ENCODE measurements at places on chromosomes 13 and 19. TPM values are rescaled to one million over a fixed set of nuclear protein-coding genes. Genes with fewer than 3 reads are reported as not detected.

The PNMA8A gene
- not detected for total RNA-seq

The ERICH6B gene
- total RNA-seq = not detected

The RNF113B gene
- total RNA-seq = not detected

The PTGER1 gene
- 1.3 TPM for total RNA-seq

The GPR183 gene
- total RNA-seq = 46.2 TPM

The FPR1 gene
- total RNA-seq = not detected

The FCHO1 gene
- total RNA-seq = 76.7 TPM

The MEF2B gene
- 1.6 TPM for total RNA-seq

The CCDC124 gene
- 59.3 TPM for total RNA-seq

The GNG7 gene
- total RNA-seq = 0.40 TPM

The CAPN12 gene
- total RNA-seq = 24.9 TPM

The KLK8 gene
- total RNA-seq = not detected

GRCh38 chr19:46674416-46675178 lies 13.6 kb upstream of the DACT3 start:
- H3K27ac ChIP-seq = no peak overlapping the region
- H3K36me3 ChIP-seq = peaks cover 75% of the 10 kb centered on the region
- no peaks in the 10 kb centered on the region for H3K27me3 ChIP-seq
- no peak for DNase-seq

DNA sequence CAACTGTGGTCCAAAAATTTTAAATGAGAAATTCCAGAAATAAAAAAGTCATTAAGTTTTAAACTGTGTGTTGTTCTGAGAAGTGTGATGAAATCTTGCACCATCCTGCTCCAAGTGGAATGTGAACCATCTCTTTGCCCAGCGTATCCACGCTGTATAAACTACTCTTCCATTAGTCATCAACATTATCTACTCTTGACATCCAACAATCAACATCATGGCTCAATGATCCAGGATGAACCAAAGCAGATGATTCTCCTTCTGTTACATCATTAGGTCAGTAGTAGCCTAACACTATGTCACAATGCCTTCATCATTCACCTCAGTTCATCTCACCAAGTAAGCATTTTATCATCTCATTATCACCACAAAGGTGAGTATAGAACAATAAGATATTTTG lies 55.3 kb downstream of the SUCLA2 start:
- H3K36me3 ChIP-seq = peaks cover 45% of the 10 kb centered on the region
- no peak overlapping the region for H3K4me3 ChIP-seq
- H3K27ac ChIP-seq = no peak overlapping the region

- H3K4me3 ChIP-seq = no peak overlapping the region
- H3K4me1 ChIP-seq = no peaks in the 10 kb centered on the region
- H3K36me3 ChIP-seq = no peaks in the 10 kb centered on the region
- DNase-seq = no peak
- no peaks in the 10 kb centered on the region for H3K27me3 ChIP-seq
- no peak overlapping the region for H3K27ac ChIP-seq
Measured at GRCh38 chr19:371501-372168, 27.0 kb upstream of the MIER2 start.

- H3K36me3 ChIP-seq = peaks cover 64% of the 10 kb centered on the region
- H3K27me3 ChIP-seq = no peaks in the 10 kb centered on the region
- H3K27ac ChIP-seq = peak overlapping the region; percentile 100
- DNase-seq = peak; percentile 76
- H3K4me3 ChIP-seq = peak overlapping the region; percentile 90
Measured at GRCh38 chr19:47109541-47110375, 3.8 kb downstream of the ZC3H4 start.

- peaks cover 18% of the 10 kb centered on the region for H3K36me3 ChIP-seq
- peaks cover 32% of the 10 kb centered on the region for H3K4me1 ChIP-seq
- peak within 1 kb of the TSS; percentile 95 for H3K4me3 ChIP-seq
- H3K27me3 ChIP-seq = peaks cover 4% of the 10 kb centered on the region
- peak; percentile 96 for DNase-seq
Measured at GRCh38 chr13:49792550-49793324, at the start of gene KPNA3. Gene KPNA3, minus strand, starts transcription at chr13:49792682. Its CDS starts 176 bp downstream, at chr13:49792506.

- no peak for DNase-seq
- no peaks in the 10 kb centered on the region for H3K4me1 ChIP-seq
- no peak overlapping the region for H3K4me3 ChIP-seq
Measured at GRCh38 chr13:70668983-70669382, 560.7 kb upstream of the KLHL1 start.

- H3K4me1 ChIP-seq = no peaks in the 10 kb centered on the region
- no peak for DNase-seq
- H3K36me3 ChIP-seq = no peaks in the 10 kb centered on the region
- H3K27ac ChIP-seq = no peak overlapping the region
Measured at GRCh38 chr13:23988546-23989122, 91.3 kb upstream of the C1QTNF9B start.

DNA sequence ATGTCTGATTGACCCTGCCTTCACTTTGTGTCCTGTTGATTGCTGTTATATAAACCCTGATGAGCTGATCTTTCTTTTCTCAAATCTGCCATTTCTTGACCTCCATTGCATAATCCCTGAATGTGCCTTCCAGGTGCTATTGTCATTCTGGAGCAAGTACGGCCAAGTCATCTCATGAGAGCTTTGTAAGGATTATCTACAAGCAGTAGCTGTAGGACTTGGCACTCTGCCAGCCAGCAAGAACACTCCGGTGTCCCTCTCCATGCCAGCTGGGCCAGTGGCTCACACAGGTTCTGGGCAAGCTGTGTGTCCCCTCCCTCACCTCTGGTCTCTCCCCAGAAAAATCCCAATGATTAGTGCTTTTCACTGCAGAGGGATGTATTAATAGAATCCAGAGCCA lies 348.1 kb downstream of the FOXO1 start:
- no peak overlapping the region for H3K27ac ChIP-seq
- DNase-seq = no peak
- H3K36me3 ChIP-seq = no peaks in the 10 kb centered on the region
- no peaks in the 10 kb centered on the region for H3K27me3 ChIP-seq
- peaks cover 60% of the 10 kb centered on the region for H3K4me1 ChIP-seq

GRCh38 chr19:46731007-46731501 lies 14.1 kb upstream of the PRKD2 start:
- no peak for DNase-seq
- peaks cover 31% of the 10 kb centered on the region for H3K4me1 ChIP-seq
- no peak overlapping the region for H3K27ac ChIP-seq
- H3K4me3 ChIP-seq = no peak overlapping the region

DNA sequence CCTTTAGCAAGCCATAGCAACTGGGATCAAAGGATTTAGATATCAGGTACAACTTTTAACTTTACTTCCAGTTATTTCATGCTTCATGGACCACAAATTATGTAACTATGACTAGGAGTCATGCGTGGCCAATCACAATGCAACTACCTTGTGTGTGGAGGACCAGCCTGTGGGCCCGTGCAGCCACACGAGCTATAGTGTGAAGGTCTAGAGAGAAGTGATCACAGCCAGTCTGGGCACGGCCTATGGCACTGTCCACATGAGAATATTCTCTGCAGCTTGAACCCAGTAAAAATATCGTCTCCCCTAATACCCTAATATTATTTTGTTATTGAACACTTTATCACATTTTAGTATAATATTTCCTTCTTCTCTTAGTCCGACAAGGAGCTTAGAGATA lies 464.9 kb upstream of the MIR17HG start:
- H3K27ac ChIP-seq = no peak overlapping the region
- no peaks in the 10 kb centered on the region for H3K36me3 ChIP-seq
- no peak overlapping the region for H3K4me3 ChIP-seq
- H3K4me1 ChIP-seq = no peaks in the 10 kb centered on the region
- no peak for DNase-seq
- H3K27me3 ChIP-seq = no peaks in the 10 kb centered on the region

GRCh38 chr19:51460164-51460992 lies 2.1 kb upstream of the SIGLEC8 start:
- H3K27ac ChIP-seq = no peak overlapping the region
- peak; percentile 12 for DNase-seq
- H3K4me1 ChIP-seq = peaks cover 15% of the 10 kb centered on the region

- H3K36me3 ChIP-seq = no peaks in the 10 kb centered on the region
- H3K27ac ChIP-seq = no peak overlapping the region
- peaks cover 17% of the 10 kb centered on the region for H3K4me1 ChIP-seq
- no peak overlapping the region for H3K4me3 ChIP-seq
Measured at GRCh38 chr19:6491802-6492592, 10.1 kb downstream of the TUBB4A start.

- peaks cover 24% of the 10 kb centered on the region for H3K36me3 ChIP-seq
- H3K27me3 ChIP-seq = no peaks in the 10 kb centered on the region
- no peaks in the 10 kb centered on the region for H3K4me1 ChIP-seq
Measured at GRCh38 chr13:32746474-32746873, 160.2 kb downstream of the PDS5B start.

- no peaks in the 10 kb centered on the region for H3K4me1 ChIP-seq
- H3K4me3 ChIP-seq = no peak overlapping the region
- no peaks in the 10 kb centered on the region for H3K36me3 ChIP-seq
- H3K27me3 ChIP-seq = no peaks in the 10 kb centered on the region
- no peak for DNase-seq
Measured at GRCh38 chr13:86051134-86052103, 252.2 kb upstream of the SLITRK6 start.

DNA sequence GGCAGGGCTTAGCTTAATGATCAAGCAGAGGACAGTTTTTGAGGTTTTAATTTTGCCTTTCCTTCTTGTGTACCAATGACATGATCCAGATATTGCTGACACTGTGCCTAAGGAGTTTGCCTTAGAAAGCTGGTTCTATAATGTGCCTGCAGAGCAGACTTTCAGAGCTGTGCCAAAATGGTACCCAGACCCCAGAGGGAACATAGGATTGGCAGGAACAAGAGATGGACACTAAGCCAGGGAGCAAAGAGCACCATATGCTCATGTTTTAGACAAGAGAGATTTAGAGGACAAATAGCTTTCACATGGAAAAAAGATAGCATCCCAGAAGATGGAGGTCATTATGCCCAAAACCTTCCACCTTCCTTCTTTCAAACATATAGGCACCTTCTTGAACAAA lies 1241.5 kb upstream of the SPRY2 start:
- no peaks in the 10 kb centered on the region for H3K27me3 ChIP-seq
- H3K4me1 ChIP-seq = no peaks in the 10 kb centered on the region
- no peak for DNase-seq
- H3K27ac ChIP-seq = no peak overlapping the region

DNA sequence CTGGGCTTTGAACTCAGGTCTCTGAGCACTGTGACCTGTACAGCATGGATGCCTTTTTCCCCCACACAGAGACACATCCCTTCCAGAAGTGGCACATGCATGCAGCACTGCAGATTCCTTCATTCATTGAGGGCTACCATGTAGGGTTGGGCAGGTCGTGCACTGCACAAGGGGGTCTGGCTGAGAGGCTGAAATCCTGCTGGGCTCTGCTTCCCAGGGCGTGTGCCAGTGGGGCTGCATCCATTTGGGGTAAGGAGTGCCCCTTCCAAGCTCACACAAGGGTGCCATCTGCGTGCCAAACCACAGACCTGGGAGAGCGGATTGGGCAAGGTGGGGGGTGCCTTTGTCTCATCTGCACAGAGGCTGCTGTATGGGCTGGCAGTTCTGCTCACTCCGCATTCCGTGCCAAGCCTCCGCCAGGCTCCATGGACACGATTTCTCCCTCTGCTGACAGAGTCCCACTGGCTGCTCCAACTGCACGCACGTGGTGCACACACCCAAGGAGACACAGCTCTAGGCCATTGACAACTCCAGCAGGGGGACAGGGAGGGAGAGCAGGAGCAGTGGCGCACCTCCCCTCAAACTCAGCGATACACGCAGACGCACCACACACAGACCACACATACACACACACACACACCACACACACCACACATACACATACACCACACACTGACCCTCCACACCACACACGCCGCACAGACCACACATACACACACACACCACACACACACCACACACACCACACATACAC lies 4.5 kb upstream of the SHISA7 start:
- H3K4me3 ChIP-seq = no peak overlapping the region
- H3K36me3 ChIP-seq = no peaks in the 10 kb centered on the region
- no peak for DNase-seq
- H3K27ac ChIP-seq = no peak overlapping the region
- H3K4me1 ChIP-seq = peaks cover 2% of the 10 kb centered on the region

- peak overlapping the region; percentile 55 for H3K4me3 ChIP-seq
- no peaks in the 10 kb centered on the region for H3K27me3 ChIP-seq
- DNase-seq = no peak
- H3K27ac ChIP-seq = peak overlapping the region; percentile 69
Measured at GRCh38 chr13:75762955-75763354, 126.8 kb downstream of the LMO7 start.

DNA sequence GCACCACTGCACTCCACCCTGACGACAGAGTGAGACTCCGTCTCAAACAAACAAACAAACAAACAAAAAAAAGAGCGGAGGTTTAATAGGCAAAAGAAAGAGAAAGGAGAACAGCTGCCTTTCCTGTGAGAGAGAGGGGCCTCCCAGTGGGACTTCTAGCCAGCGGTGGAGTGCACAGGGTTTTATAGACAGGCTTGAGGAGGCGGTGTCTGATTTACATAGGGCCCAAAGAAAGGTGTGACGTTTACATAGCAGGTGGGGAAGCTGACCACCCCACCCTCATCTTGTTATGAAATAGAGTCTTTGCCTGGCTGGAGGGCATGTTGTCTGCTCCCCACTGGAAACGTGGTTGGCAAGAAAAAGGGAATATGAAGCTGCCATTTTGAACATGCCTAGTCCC lies 106.0 kb upstream of the CSNK1A1L start:
- DNase-seq = no peak
- no peak overlapping the region for H3K4me3 ChIP-seq
- no peaks in the 10 kb centered on the region for H3K27me3 ChIP-seq
- H3K36me3 ChIP-seq = no peaks in the 10 kb centered on the region
- no peaks in the 10 kb centered on the region for H3K4me1 ChIP-seq

DNA sequence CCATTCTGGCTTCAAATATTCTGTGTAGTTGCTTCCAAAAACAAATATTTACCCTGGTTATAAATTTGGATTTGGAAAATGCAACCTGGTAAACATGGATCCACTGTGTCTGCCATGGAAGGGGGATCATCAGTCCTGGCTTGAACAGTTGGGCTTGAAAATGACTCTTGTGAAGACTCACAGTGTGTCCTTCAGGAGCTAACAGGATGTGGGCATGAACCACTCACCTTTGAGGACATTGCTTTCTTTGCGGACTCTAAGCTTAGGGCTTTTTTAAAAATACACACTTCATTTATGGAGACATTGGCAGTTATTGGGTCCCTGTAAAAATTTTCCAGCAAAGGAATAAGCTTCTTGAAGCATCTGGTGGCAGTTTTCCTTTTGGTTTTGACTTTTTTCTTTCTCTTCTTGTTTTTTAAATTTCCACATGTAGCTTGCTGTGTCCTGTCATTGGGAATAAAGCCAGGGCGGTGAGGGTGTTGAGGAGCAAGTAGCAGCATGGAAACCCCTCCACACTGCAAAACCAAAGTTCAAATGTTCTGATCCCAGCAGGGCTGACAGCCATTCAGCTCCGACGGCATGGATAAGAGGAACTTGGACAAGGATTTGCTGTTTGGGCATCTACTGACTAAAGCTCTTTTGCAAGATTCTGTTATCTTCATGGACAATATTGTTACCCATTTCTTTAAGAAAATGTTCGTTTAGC lies 39.5 kb upstream of the SERP2 start:
- H3K27me3 ChIP-seq = peaks cover 3% of the 10 kb centered on the region
- peaks cover 2% of the 10 kb centered on the region for H3K4me1 ChIP-seq
- H3K36me3 ChIP-seq = no peaks in the 10 kb centered on the region
- H3K27ac ChIP-seq = no peak overlapping the region
- no peak overlapping the region for H3K4me3 ChIP-seq

Measured in activated CD4-positive, alpha-beta memory T cell treated with anti-CD3 and anti-CD28 coated beads, Interleukin-2, amount 10 ng/mL, durations not matched to agents 7 days and 5 days (primary cell).